T-helper 1 cell (primary cell): ENCODE measurements at places on chromosomes 4 and X.

DNA sequence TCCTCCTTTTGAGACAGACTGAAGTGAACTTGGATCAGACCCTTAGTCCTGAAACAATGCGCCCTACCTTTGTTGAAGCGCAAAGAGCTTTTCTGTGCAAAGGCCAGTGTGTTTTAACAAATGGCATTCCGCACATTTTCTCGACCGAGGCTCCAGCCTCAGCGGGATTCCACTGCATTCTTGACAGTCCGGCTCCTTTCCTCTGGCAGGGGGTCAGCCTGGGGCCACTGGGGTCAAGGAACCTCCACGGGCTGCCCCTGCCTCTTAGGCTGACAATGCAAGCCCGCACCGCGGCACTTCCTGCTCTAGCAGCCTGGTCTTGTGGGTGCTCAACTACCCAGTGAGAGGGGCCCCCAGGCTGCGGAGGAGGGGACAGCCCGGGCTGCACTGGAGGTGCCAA lies 47.2 kb upstream of the TFDP3 start:
- DNase-seq, result no peak

DNA sequence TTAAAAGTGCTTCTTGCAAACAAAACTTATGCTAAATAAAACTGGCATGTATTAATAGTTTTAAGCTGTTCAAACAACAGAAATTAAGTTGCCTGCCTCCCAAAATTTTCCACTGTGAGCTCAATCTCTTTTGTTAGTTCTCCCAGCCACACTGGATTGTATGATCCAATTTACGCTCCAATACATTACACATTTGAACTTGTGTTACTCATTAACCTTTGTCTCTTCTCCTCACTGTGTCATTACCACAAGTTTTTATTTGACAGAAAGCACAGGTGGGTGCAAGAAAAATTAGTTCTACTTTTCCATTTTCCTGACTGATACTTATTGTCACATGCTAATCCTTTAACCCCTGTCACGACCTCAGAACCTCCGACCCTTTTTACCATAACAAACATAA lies 55.5 kb downstream of the SHISA3 start:
- no peak for DNase-seq

GRCh38 chr4:187995322-187996207 lies at the start of gene ZFP42:
Gene ZFP42 (plus strand): TSS chr4:187995771. CDS start chr4:188002808, 7,037 bp downstream.
- DNase-seq, result no peak

DNA sequence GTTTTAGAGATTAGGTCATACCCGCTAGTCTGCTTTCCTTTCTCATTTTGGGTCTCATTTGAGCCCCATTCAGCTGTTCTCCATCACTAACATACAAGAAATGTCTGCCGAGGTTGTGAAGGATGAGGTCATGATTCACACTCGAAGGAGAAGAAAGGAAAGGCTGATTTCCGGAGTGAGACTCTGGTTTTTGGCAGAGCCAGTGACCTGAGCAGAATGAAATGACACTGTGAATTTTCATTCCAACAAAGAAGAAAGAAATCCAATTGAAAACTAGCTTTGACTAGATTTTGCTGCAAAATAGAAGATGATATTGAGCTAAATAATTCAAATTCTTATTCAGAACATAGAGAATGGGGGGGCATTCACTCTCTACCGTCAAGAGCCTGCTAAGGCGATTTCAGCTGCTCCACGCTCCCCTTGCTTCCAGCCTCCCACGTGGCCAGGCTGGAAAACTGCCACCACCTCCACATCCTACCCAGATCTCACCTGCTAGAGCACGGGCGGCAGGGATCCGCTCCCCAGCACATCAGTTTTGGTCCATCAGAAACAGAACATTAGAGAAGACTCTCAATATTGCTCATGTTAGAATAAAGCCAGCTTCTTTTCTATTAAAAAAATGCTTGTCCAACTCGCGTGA lies 39.0 kb downstream of the F11 start:
- no peak for DNase-seq

- DNase-seq, result no peak
Observed at GRCh38 chr4:92047209-92047875, 256.4 kb upstream of the GRID2 start.

DNA sequence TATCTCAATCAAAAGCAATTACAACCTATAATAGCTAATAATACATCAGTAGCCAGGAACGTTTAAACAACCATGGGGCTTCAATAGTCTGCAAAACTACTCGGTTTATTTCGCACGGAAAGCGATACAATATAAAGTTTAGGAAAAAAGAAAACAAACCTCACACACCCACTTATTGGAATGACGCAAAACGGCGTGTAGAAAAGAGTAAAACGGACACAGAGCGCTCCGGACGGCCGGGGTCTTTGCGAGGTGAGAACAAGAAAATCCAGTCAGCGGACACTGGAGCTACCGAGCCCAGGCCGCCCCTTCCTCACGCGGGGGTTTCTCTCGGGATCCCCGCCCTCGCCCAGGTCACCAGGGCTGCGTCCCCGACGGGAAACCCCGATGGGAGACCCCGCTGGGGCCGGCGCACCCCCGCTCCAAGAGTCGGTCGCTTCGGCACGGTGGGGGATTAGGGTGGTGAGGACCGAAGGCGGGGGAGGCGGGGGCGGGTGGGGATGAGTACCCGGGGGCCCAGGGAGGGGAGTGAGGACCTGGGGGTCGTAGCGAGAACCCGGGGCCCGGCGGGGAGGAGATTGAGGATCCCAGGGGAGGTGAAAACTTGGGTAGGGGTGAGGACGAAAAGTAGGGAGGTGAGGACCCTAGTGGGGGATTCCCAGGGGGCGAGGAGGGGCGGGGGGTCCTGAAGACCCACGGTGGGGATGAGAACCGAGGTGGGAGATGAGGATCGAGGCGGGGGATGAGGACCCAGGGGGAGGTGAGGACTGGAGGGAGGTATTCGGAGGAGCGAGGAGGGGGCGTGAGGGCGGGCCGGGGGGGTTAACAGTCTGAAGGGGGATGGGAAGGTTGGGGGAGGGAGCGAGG lies 737 bp downstream of the NELFA start:
- DNase-seq, result no peak

GRCh38 chrX:34612036-34612435 lies 45.0 kb downstream of the TMEM47 start:
- DNase-seq, result no peak

GRCh38 chr4:38233727-38234480 lies 273.7 kb downstream of the PTTG2 start:
- no peak for DNase-seq

- DNase-seq, result no peak
Observed at GRCh38 chrX:72052415-72053090, 79.2 kb downstream of the RTL5 start.

DNA sequence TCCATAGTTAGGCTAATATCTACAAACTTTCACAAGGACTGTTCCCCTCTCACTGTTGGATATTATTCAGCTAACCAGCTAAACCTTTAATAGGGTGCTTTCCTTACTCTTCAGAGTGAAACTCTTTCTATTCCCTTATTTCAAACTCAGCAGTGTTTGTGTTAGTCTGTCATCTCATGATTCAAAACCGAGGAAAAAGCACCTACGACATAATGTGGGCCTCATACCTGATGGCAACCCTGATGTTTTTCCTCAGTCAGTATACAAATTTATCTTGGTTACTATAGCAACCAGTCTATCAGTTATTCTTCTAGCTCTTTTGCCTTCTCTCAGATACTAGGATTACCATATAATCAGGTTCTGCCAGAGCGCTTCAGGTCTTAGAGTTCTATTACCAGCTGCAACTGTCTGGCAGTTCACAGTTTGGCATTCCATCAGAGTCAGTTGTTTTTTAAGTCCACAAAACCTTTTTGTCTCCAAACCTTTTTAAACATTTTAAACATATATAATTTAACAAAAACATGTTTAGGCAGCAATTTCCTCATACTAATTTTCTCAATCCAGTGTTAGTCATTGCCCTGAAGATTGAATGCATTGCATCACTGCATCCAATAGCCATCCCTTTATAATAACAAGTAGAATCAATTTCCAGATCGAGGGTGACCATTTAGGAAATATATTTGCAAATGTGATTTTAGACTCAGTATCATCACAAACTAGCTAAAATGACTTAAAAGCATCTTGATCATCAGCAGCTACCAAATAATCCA lies 7.4 kb downstream of the WDR44 start:
- no peak for DNase-seq

DNA sequence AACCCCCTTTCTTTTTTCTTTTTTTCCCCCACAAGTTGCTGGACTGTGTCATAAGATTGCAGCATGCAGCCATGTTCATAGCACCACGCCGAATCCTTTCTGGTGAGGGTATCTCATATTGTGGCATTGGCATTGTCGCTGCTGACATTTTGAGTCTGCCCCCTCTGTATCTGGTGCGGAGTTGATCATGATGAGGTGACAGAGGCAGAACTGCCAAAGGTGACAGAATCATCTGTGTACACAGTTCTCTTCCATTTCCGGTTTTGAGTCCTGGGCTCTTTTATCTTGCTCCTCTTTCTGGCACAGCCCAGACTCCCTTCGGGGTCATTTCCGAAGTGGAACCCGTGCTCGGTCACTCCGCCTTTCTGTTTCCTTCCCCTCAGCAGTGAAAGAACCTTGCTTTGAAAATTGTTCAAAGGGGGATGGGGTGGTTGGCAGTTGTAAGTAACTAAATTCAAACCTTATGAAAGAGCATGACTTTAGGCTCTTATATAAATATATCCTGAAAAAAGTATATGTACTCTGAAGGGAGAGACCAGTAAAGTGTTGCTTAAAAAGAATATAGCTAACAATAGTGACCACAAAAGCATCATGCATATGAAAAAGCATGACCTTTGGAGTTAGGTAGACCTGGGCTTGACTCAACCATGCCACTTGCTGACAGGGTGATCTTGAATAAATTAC lies 55.0 kb upstream of the BMP2K start:
- DNase-seq, result peak; percentile 72

GRCh38 chr4:3074846-3075651 lies 568 bp downstream of the HTT start:
- peak; percentile 41 for DNase-seq

GRCh38 chrX:119273420-119274192 lies 37.5 kb downstream of the PGRMC1 start:
- DNase-seq, result peak; percentile 19

- no peak for DNase-seq
Observed at GRCh38 chrX:53072418-53073114, 9.6 kb upstream of the TSPYL2 start.

- DNase-seq, result no peak
Observed at GRCh38 chrX:39665830-39666518, 431.8 kb downstream of the BCOR start.

DNA sequence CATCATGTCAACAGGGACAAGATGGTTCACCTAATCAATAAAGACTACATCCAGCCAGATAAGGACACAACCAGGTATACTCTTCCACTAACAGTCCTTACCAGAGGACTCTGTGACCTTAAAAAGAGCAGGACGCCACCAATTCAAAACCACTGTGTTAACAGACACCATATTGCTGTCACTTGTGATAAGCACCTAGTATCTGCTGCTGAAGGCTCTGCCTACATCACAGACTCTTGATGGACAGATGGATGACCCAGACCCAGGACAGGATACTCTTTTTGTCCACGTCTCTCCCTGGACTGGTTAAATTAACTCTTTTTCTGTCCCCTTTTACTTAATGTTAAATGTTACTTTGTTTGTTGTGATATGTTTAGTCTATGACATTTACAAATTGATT lies 586.2 kb upstream of the AGA start:
- no peak for DNase-seq

DNA sequence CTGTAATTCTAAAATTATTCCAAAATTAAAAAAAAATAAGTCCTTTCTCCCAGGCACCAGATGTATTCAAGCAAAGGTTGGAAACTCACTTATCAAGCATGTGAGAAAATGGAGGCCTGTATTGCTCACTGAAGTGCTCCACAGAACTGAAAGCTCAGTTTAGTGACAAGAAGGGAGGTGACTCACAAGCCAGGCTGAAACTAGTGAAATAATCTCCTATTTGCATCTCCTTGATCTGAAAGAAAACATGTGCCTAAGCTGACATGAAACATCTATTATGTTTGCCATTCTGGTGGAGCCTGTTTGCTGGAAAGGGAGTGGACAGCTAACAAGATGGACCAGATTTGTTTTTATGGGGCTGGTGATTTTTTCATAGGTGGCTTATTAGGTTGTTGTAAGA lies 54.0 kb upstream of the AMELX start:
- DNase-seq, result no peak

GRCh38 chr4:89497517-89498308 lies 190.1 kb upstream of the GPRIN3 start:
- DNase-seq, result no peak

GRCh38 chr4:151302432-151302831 lies 23.0 kb downstream of the SH3D19 start:
- DNase-seq, result no peak

GRCh38 chr4:106450249-106450648 lies 81.7 kb upstream of the GIMD1 start:
- DNase-seq, result no peak

DNA sequence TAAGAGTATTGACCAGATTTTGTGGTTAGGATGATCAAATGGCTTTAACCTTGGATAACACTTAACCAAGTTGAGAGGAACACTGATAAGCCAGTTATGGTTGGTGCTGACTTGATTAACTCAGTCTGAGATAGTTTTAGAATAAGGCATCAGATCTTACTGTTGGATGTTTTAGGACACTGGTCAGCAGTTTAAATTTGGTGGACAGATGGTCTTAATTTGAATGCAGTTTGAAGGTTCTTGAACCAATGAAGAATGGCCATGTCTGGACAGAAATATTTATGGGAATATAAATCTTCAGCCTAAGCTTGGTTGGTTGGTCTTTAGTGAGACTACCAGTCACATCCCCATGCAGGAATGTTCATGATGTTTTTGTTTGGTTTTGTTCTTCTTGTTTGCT lies 2.6 kb upstream of the GIMD1 start:
- DNase-seq, result no peak

- no peak for DNase-seq
Observed at GRCh38 chr4:152618971-152619370, 60.8 kb downstream of the TMEM154 start.

DNA sequence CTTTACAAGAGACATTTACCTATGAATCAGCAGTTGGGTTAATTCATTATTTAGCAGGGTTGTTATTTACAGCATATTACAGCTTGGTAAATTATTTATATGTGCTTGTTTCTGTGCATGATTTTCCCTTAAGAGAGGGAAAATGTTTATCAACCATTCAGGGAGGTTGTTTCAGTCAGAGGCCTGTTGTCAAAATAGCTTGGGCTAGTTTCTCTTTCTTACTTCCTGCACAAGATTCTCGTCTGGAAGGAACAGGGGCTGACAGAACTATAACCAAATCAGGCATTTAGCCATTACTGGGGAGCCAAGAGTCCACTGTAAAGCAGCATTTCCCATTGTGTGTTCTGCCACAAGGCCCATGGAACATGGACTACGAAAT lies 135.8 kb downstream of the HS6ST2 start:
- DNase-seq, result no peak

DNA sequence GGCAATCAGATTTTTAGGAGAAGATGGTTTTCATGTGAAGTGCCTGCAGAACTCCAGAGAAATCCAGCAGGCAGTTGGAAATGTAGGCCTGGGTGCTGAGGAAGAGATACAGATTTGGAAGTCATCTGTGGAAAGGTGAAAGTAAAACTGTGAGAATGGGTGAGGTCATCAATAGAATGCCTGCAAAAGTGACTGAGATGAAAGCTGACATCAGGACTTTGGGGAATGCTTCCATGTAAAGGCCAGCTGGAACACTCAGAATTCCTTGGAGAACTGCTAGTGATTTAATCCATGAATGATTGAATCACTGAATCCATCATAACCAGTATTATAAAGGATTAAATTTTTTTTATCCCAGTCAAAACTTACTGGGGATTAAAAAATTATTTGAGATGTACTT lies 124.5 kb upstream of the GIMD1 start:
- DNase-seq, result no peak

- no peak for DNase-seq
Observed at GRCh38 chrX:110210417-110211139, 107.3 kb downstream of the AMMECR1 start.
